ENCODE measurements at places on chromosomes 5 and 9.

DNA sequence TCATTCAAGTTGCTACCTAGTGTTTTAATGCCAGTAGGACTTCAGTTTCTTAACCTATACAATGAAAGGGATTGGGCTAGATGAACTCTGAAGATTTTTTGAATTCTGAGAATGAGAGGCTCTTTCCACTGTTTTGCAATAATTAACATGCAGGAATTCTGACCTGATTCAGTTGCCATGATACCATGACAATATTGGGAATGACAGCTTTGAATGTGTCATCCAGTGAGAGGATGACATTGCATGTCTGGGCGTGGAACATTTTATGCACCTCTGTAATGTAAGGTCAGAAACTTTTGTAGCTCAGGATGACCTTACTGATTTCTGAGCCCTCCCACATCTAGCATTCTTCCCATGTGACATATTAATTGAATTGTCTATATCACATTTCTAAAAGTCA is 30.6 kb upstream of the SPINK5 start:
- DNase-seq, result no peak

- DNase-seq, result no peak
Observed at GRCh38 chr9:78167356-78167755, 68.5 kb upstream of the CEP78 start.

GRCh38 chr9:37309136-37309535 is 113.4 kb upstream of the GRHPR start:
- DNase-seq, result no peak

- DNase-seq, result no peak
Observed at GRCh38 chr5:107858324-107858723, 187.6 kb upstream of the EFNA5 start.

- DNase-seq, result no peak
Observed at GRCh38 chr9:121598167-121598964, 53.1 kb upstream of the DAB2IP start.

DNA sequence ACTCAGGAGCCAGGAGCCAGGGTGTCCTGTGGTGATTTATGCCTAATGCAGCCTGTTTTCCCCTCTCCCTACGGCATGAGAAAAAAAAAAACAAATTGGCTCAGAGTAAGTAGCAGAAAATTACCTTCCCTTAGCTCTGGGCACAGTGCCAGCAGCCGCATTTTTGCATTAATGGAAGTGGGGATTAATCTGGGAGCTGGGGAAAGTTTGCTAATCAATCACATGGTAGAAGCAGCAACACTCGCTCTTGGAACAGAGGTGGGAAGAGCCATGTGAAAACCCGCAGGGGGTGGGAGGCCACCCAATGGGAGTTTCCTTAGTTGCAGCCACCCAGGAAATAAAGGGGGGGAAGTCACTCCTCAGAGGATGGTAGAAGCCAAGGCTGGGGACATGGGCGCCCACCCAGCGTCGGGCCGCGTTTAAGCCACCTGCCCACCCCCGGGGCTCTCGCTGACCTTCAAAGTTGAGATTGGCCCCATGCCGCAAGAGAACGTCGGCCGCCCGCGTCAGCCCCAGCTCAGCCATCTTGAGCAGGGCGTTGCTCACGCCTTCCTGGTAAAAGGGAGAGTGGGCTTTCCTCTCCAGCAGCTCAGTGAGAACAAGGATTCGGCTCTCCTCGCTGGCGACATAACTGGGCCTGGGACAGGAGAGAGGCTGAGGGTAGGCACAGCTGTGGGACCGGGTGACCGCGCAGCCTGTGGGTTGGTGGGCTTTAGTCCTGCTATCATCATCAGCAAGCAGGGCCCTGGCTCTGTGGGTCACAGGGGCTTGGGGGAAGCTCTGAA is 1.7 kb downstream of the ASB6 start:
- DNase-seq, result no peak

- no peak for DNase-seq
Observed at GRCh38 chr5:16654647-16655334, 38.0 kb upstream of the RETREG1 start.

GRCh38 chr5:151270599-151270998 is 17.6 kb downstream of the GM2A start:
- no peak for DNase-seq

GRCh38 chr9:88742483-88742882 is 207.5 kb downstream of the NXNL2 start:
- DNase-seq, result no peak

- DNase-seq, result no peak
Observed at GRCh38 chr9:92122800-92123199, 7.6 kb upstream of the SPTLC1 start.

- DNase-seq, result no peak
Observed at GRCh38 chr5:1438871-1439270, 6.4 kb downstream of the SLC6A3 start.

GRCh38 chr5:109223531-109223930 is 186.2 kb downstream of the PJA2 start:
- DNase-seq, result no peak

- DNase-seq, result no peak
Observed at GRCh38 chr5:147913786-147914185, 7.4 kb upstream of the C5orf46 start.

- no peak for DNase-seq
Observed at GRCh38 chr5:78126536-78126935, 168.0 kb downstream of the AP3B1 start.

- no peak for DNase-seq
Observed at GRCh38 chr5:168014433-168015123, 276.9 kb upstream of the WWC1 start.

DNA sequence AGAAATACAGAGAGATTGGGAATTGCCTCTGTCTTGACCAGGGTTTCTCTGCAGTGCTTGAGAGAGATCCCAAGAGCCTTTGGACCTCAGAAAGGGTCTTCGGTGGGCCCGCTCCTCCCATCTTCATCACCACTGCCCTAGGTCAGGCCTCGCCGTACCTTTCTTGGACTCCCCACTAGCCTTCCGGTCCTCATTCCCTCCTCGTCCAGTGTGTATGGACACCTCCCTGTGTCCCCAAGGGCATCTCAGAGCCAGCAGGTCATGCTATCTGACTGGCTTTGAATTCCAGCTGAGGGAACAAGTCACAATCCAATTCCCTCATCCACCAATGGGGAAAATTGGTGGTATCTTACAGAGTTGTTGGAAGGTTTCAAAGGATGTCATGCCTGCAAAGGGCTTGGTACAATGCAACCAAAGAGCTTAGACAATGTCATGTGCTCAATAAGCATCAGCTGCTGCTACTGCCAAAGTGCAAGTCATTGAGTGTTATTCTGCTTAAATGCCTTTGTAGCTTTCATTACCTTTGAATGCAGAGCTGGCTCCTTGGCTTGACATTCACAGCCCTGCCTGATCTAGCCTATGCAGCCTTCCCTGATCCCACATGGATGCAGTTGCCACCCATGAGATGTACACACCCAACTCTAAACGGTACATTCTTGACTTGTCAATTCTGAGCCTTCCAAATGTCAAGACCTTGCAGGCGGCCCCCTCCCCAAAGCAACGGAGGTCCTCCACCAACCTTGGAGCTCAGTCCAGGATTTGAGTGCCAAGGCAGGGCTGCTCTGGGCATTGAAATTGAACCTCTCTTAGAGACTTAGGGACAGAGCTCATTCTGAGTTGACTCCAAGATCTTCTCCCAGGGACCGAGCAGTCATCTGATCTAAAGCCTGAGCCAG is 58.0 kb downstream of the HRH2 start:
- no peak for DNase-seq

DNA sequence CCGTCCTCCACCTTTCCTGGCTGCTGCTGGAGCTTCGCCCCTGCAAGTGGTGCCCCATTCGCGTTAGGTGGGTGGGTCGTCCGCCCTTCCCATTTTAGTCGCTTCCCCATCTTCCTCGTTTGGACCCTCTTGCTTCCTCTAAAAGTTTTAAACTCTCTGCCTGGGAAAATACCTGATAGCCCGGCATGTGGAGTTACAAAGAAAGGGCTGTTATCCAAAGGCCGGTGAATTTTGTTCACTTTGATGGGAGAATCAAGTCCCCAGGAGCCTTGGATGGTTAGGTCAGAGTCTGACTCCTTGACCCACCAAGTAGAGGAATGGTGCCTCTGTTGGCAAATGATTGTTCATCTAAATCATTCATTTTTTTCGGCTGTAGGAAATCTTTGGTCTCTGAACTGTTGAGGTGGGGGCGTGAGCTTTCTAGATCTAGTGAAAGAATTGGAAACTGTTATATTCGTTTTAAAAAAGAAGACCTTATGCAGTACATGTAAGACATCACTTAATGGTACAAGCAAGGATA is 29.5 kb upstream of the APC start:
- no peak for DNase-seq

- no peak for DNase-seq
Observed at GRCh38 chr5:30183795-30184194, 1009.7 kb upstream of the CDH6 start.

DNA sequence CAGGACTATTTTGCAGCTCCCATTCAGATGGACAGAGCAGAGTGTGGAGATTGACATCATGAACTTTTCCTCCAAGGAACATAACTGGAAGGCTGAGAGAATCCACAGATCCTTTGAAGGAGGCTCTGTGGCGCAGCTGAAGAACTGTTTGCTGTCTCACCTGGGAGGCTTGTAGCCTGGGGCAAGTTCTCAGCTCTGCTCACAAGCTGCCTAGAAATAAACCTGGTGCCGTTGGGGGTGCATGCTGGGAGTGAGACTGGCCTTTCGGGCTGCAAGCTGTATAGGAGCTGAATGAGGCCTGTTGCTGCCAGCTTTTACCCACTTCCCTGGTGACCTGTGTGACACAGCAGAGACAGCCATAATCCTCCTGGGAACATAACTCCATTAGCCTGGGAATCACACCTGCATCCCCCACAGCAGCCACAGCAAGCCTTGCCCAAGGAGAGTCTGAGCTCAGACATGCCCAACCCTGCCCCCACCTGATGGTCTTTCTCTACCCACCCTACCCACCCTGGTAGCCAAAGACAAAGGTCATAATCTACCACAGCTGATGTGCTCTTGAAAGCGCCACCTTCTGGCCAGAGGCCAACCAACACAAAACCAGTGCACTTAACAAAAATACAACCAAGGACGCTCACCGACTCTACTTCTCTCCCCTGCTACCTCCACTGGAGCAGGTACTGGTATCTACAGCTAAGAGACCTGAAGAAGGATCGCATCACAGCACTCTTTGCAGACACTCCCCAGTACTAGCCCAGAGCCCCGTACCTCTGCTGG is 205.1 kb upstream of the MRPS30 start:
- DNase-seq, result no peak

DNA sequence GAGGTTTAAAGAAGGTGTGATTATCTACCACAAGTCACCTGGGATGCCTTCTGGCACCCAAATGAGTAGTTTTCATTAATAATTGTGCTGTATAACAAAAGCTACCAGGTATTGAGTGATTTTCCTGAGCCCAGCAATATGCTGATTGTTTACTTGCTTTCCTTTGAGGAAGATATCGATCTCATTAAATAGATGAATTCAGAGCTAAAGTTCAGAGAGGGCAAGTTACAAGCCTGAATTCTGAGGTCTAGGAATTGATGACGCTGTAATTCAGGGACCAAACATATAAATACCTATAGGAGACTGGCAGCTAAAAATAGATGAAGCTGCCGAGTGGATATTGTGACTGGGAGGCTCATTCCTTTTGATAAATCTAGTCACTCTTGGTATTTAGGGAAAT is 1.1 kb downstream of the ERCC6L2 start:
- no peak for DNase-seq

DNA sequence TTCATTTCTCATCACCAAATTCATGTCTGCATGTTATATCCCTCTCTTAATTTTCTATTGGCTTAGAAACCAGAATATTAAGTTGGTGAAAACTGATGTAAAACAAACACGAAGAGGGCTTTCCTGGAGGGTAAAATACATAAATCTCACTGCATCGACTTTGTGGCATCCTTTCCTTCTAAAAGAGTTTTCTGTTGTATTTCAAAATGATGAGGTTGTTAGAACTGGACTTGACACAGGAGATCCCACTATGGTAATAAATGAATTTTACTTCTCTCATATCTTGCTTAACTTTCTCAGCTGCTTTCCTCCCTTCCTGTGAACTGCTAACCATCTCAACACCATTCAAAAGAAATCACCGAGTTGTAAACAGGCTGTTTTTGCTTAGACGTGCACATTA is 162.0 kb upstream of the TRPC7 start:
- DNase-seq, result no peak

GRCh38 chr9:27676827-27677226 is 103.5 kb upstream of the C9orf72 start:
- no peak for DNase-seq

- no peak for DNase-seq
Observed at GRCh38 chr5:180045889-180046499, 25.6 kb downstream of the RNF130 start.

DNA sequence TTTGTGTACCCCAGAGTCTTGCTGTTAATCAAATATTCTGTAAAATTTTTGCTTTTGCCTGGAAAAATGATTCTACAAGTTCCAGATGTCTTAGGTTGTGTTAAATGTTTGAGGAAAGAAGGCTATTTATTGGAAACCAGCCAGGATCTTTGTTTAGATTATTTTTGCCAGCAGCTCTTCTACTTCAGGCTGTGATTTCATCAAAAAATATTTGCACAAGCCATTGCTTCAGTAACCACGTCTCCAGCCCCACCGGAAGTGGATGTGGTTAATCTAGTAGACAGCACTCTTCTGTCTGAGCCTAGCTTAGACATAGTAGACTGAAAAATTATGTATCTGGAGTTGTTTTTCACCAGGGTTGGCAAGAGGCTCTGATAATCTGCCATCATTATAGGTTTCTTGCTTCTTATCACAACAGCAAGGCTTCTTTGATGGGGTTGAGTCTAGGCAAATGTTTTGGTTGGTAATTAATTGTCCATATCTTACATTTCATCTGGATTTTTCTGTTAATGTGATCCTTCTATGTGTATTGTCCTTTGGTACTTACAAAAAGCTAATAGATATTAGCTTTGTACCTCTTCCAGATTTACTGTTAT is 17.1 kb downstream of the KCTD16 start:
- peak; percentile 71 for DNase-seq

GRCh38 chr9:112193572-112194288 is 18.6 kb upstream of the SUSD1 start:
- DNase-seq, result no peak

DNA sequence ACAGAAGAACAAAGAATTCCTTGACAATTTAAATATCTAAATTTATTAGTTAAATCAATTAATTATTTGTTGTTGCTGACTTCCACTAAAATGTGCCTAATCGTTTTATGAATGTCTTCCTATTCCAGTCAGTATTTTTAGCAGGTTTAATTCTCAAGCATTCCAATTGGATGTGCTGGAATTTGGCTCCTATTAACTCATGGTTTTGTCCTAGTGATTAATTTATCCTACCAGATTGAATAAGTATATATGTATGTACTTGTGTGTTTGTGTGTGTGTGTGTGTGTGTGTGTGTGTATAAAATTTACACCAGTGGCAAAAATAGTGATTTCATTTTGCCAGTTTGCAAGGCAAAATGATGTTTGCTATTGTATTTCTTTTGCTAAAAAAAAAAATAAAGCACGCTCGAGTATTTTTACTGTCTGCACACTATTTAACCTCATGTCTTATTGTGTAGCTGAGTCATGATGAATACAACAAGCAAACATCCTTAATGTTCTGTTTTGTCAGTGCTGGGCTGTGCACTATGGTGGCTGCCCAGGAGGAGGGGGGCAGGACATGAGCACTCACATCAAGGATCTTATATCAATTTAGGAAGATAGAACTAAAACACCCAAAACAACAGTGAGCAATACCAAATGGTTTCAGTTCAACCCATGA is 375.5 kb downstream of the PDE4D start:
- no peak for DNase-seq

- DNase-seq, result no peak
Observed at GRCh38 chr5:102932781-102933180, 177.7 kb downstream of the PAM start.

Measured in activated CD4-positive, alpha-beta T cell treated with anti-CD3 and anti-CD28 coated beads, Interleukin-2, amount 50 U/mL, for 1 hour (primary cell).